Stimulated activated naive CD4-positive, alpha-beta T cell (primary cell): ENCODE measurements at places on chromosomes 5 and 9.

DNA sequence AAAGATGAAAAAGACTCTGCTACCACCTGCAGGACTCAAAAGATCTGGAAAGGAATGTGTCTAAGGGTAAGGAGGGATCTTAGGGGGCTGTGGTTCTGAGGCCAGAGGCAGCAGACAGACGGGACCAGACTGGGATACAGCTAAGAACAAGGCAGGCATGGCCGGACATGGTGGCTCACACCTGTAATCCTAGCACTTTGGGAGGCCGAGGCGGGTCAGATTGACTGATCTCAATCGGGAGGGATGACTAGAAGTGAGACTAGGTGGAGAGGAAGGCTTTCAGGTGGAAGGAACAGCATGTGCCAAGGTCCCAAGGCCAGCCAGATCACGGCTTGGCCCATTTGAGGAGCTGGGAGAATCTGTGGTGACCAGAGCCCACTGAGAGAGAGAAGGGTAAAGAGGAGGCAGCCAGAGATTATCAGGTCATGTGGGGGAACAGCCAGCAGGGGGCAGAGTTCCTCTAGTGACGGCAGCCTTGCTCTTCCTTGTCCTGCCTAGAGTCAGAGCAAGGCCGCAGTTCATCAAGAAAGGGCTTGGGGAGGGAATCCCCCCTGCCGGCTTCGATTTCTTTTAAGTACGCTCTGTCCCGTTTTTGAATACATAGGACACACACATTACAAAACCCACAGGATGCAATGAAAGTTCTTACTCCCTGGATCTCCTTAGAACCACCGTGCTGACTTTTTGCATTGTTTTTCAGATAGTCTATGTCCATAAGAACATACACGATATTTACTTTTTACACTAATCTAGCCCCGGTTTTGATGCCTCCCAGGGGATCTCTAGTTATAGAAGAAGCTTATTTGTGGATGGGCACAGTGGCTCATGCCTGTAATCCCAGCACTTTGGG lies 2.6 kb upstream of the OLFML2A start:
- DNase-seq = peak; percentile 67

DNA sequence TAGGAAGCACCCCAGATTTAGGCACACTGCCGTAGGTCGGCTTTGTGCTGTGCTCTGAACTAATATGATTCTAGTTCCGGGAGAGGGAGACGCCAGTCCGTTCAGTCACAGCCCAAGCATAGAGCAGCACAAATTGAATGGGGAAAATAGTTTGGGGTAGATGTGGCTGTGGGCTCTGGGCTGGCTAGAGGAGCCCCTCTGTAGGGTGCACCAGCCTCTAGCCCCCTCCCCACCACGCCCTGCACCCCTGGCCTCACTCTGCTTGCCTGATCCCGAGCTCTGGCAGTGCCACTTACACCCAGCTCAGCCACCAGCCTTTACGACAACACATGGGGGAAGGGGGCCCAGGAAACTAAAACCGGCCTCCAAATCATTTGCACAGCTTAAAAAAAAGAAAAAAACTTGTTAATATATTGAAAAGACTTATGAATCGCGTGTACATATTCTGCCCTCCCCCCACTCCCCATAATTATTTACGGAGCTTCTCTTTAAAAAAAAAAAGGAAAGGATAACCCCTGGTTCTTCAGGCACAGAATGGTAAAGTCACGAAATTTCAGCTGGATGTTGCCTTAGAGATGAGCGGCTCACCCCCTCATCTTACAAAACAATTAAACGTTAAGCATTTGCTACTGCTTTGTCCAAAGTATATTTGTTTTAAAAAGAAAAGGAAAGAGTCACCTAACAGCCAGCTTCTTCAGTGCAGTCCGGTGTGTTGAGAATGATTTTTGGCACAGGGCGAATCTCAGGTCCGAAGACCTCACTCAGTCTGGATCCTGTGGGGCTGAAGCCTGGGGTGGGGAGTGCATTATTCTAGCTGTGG lies 3.5 kb downstream of the LMX1B start:
- DNase-seq = no peak

DNA sequence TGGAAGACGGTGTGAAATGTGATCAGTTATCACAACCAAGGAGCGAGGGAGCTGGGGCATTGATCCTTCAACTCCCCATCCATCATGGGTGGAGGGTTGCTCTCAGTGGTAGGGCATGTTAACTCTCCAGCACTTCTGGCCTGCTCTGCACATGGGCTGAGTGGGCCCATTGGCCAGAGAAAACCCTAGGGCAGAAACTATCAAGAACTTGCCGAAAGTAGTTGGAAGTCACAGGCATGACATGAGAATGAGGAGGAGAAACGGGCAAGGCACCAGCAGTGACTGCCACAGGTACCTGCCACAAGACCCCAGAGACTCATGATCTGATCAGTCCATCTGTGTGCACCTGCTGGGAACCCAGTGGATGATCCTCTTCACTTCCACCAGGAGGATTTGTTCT lies 50.9 kb upstream of the CXCL14 start:
- DNase-seq = no peak

GRCh38 chr5:166767858-166768257 lies 1523.6 kb upstream of the WWC1 start:
- no peak for DNase-seq

DNA sequence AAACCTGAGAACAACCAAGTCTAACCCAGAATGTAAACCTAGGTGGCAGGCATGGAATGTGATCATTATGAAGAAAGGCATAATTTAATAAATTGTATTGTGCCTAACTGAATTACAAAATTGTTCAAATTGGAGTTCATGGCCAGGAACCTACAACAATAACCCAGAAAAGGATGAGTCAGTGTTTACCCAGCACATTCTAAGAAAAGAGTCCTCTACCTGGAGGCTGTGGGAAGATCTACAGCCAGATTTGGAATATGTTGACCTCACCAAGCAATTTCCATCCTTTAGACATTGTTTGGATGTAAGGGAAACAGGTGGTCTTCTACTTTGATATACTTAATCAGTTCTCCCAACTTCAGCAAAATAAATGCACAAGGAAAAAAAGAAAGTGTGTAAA lies 152.2 kb downstream of the TMEM161B start:
- DNase-seq = no peak

DNA sequence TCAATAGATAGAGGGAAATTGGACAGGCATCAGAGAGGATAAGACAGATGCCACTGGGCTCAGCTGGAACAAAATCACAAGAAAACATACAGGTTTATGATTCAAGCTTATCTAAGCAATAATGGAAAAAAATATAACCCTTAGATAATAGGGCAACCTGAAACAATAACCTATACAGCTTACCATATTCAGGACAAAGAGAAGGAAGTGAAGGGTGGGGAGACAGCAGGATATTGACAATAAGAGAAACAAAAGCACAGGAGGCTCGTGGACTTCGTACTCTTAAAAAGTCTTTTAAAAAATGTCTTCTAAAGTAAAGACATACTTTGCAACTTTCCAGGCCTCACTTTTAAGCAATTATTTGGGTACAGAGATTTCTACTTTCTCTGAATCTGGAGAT lies 225.3 kb downstream of the NTRK2 start:
- DNase-seq = no peak

DNA sequence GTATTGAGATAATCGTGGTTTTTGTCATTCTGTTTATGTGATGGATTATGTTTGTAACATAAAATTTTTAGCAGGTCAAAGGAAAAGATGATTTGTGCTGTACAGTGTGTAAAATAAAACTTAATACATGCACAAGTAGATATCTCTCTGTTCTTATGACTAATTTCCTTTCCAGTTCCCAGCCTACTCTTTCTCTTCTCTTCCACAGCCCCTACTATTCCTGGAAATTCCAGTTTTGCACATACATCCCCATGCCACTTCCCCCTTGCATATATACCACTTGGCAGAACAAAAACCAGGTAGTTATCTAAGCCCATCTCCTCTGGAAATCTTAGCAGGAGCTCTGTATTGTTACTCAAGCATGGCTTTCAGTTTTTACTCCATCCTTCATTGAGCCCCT lies 20.2 kb downstream of the TEK start:
- DNase-seq = no peak

- DNase-seq = no peak
Measured at GRCh38 chr9:37776328-37776727, 8.5 kb downstream of the EXOSC3 start.

DNA sequence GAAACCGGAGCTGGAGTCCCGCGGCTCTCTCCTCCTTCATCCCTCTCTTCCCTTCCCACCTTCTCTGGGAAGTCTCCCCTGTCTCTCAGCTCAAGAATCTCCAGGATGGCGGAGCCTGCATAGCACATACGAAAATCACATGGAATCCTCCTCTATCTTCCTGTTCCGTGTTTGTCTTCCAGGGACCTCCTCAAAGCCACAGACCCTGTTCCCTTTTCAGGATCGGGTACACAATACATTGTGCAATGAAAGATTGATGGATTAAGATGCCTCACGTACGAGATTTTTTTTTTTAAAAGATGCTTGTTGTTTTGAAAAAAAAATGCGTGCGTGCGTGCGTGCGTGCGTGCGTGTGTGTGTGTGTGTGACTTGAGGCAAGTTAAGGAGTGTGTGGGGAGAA lies 46.6 kb upstream of the OLFM1 start:
- DNase-seq = no peak

GRCh38 chr9:20611691-20612287 lies 10.5 kb downstream of the MLLT3 start:
- DNase-seq = peak; percentile 8

DNA sequence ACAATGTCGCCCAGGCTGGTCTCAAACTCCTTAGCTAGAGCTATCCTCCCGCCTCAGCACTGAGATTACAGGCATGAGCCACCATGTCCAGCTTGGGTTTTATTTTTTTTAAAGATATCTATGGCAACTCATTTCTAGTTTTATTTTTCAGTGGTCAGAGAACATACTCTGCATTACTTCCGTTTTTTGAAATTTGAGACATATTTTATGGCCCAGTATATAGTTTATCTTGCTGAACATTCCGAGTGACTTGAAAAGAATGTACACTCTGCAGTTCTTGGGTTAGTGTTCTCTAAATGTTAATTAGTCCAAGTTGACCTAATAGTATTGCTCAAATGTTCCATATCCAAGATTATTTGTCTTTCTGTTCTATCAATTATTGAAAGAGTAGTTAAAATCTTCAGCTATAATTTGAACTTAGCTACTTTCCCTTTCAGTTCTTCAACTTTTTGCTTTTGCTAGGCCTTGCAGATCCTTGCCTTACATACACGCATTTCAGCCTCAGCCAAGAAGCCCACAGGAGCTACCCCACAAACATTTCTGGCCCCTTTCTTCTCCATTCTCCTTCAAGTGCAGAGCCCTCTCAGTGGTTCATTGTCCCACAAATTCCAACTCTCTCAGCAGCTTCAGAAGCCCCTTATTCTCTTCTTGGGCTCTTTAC lies 22.3 kb upstream of the SNAPC3 start:
- no peak for DNase-seq
